ENCODE measurements at places on chromosomes 13 and 19.
A peak's percentile ranks its signal among the peaks of the same experiment; 100 is the strongest.

- no peak for DNase-seq
These were observed 1.3 kb downstream of the POU4F1 start for GRCh38 chr13:78601874-78602560.

GRCh38 chr19:1507192-1507660 lies 5.6 kb downstream of the ADAMTSL5 start:
- no peak for DNase-seq

DNA sequence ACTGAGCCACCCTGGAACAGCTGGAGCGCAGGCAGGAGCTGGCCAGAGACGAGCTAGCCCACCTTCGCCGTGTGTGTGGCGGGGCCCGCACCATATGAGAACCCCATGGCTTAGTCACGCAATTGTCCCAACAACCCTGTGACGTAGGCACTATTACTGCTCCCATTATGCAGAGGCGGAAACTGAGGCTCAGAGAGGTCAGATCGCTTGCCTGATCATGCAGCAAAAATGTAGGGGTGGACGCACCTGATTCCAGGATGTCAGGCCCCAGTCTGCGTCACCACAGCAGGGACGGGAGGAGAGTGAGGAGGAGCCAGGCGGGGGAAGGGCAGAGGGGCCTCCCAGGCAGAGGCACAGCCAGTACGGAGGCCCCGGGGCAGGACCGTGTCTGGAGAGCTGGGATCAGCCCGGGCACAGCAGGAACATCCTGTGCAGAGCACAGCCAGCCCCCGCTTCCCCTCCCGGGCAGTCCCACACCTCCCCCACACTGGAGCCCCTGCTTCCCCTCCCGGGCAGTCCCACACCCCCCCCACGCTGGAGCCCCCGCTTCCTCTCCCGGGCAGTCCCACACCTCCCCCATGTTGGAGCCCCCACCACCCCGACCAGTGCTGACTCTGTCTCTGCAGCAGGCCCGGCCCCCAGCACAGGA lies 16.7 kb downstream of the PIP5K1C start:
- DNase-seq, result no peak

DNA sequence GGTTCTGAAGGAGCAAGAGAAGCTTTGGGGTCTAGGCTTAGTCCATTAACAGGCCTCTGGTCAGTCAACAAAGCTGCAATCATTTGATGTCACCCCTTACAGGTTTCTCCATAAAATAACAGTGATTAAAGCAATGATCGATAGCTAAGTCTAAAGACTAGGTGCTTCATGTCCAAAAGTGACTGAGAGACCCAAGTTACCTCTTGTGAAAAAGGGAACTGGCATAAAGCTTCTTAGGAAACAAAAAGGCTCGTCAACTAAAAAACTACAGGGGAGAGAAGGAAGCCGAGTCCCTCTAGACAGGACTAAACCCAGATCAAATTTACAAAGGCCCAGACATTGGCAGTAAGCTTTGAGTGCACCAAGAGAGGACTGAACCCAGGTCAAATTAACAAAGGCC lies 2.2 kb downstream of the DCUN1D2 start:
- DNase-seq, result no peak

- DNase-seq, result no peak
These were observed 1.6 kb upstream of the KLK10 start for GRCh38 chr19:51020988-51021651.

- no peak for DNase-seq
These were observed 93.1 kb downstream of the PCDH17 start for GRCh38 chr13:57724486-57725272.

- no peak for DNase-seq
These were observed 31.1 kb downstream of the CEACAM8 start for GRCh38 chr19:42563352-42564210.

DNA sequence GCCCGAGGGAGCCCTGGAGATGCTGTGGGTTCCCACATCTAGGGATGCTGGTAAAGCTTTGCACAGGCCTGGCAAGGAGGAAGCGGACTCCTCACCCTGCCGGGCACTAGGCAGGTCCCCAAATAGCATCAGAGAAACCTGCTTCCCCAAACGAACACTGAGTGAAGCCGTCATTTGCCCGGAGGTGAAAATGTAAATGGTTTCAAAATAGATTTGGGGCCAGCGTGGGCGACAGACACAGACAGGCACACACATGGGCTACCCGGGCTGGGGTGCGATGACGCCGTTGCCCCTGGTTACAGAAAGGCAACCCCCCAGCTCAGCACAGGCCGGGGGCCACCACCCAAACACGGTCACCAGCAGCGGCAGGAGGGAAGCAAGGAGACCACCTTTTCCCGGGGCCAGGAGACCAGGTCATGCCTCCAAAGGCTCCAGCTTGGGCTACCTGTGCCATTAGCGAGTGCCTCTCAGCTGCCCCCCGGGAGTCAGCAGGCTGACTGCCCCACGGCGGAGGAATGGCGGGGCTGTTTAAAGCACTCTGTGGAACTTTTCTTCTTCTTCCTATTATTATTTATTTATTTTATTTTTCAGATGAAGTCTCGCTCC lies 47.5 kb upstream of the NDUFS7 start:
- DNase-seq, result no peak

DNA sequence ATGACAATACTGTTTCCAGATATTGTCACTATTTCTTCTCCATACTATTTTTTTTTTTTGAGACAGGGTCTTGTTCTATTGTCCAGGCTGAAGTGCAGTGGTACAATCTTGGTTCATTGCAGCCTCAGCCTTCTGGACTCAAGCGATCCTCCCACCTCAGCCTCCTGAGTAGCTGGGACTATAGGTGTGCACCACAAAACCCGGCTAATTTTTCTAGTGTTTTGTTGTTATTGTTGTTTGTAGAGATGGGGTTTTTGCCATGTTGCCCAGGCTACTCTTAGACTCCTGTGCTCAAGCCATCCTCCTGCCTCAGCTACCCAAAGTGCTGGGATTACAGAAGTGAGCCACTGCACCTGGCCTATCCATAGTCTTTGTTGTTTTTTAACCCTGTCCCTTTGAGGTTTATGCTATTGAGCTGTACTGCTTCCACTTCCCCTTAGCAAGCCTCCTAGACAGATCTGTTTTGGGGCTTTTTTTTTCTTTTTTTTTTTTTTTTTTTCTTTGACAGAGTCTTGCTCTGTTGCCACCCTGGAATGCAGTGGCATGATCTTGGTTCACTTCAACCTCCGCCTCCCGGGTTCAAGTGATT lies 27.6 kb upstream of the MAP3K10 start:
- DNase-seq, result no peak

DNA sequence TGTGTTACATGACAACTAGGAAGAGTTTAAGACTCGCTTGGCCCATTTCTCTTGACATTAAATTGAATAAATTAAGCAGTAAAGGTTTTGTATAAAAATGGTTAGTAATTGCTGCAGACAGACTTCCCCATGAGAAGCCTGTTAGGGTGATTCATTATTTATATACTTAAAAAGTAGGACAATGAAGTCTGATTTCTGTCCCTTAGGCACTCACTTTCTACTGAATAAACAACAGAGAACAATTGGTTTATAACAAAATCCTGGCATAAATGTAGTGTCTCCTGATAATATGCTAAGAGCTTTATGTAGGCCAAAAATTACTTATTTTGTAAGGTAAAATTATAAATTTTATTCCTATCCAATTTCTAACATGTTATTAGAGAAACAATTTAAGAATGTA lies 2138.5 kb upstream of the PCDH20 start:
- no peak for DNase-seq

- no peak for DNase-seq
These were observed 27.6 kb upstream of the MATK start for GRCh38 chr19:3813473-3814392.

DNA sequence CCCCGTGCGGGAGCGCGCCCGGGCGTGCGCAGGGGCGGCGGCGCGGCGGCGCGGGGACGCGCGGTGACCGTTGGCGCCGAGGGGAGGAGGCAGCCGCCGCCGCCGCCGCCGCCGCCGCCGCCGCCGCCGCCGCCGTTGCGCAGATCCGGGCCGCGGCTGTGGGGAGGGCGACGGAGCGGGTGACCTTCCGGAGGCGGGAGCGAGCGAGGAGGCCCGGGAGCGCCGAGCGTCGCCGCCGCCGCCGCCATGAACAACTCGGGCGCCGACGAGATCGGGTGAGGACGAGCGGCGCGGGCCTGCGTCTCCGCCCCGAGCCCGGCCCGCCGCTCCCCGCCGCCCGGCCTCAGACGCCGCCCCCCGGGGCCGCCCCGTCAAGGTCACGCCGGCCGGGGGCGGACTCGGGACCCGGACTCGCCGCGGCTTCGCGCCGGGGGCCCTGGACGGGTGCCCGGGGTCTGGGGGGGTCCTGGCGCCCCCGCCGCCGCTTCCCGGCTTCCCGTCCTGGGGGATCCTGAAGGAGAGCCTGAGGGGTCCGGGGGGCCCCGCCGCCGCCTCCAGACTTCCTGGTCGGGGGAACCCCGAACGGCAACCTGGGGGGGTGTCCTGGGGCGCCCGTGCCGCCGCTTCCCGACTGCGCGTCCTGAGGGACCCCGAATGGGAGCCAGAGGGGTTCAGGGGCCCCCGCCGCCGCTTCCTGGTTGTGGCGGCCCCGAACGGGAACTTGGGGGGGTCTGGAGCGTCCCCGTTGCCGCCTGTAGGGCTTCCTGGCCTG lies at the start of gene DAZAP1:
TSS of gene DAZAP1 (plus strand) at position 59 of the 772 bp plus-strand sequence. CDS start at position 247, 188 bp downstream.
- no peak for DNase-seq

- peak; percentile 64 for DNase-seq
These were observed 9.7 kb downstream of the SIGLEC8 start for GRCh38 chr19:51448411-51449016.

- DNase-seq, result no peak
These were observed 304.0 kb downstream of the UQCRFS1 start for GRCh38 chr19:28908941-28909340.

GRCh38 chr13:20197361-20197834 lies 4.7 kb upstream of the GJB2 start:
- DNase-seq, result no peak

GRCh38 chr19:53109527-53109926 lies 6.3 kb upstream of the ZNF160 start:
- no peak for DNase-seq

GRCh38 chr13:92745258-92745657 lies 481.3 kb upstream of the GPC6 start:
- no peak for DNase-seq

- no peak for DNase-seq
These were observed 36.1 kb upstream of the TMEM255B start for GRCh38 chr13:113722921-113723320.

DNA sequence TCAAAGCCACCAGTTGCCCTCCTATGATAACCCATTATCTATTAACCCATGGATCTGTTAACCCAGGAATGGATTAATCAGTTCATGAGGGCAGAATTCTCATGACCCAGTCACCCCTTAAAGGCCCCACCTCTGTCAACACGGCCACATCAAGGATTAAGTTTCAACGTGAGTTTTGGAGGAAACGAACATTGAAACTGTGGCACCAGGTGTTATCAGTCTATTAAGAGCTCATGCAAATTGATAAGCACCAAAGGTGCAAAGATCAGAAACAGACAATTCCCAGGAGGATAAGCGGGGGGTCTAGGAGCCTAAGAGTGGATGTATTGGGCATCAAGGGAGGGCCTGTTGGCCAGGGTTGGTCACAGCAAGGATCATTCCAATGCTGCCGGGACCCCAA lies 19.9 kb upstream of the ELAVL1 start:
- DNase-seq, result no peak

GRCh38 chr13:96003304-96003703 lies 49.9 kb downstream of the UGGT2 start:
- no peak for DNase-seq

DNA sequence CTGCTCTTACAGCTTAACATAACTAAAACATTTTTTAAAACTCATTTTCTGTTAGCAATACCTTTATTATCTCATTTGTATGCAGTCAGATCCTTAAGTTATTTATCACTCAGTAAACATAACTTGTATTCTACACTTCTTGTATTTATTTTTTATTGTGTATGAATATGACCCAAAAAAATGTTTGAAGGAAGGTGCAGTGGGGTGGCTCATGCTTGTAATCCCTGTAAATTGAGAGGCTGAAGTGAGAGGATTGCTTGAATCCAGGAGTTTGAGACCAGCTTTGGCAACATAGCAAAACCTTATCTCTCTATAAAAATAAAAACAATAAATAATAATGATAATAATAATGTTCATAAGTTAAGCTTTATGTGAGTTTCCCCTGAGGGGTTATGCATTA lies 1004.8 kb downstream of the SLITRK5 start:
- DNase-seq, result no peak

- DNase-seq, result no peak
These were observed 95.7 kb upstream of the CLDN10 start for GRCh38 chr13:95456815-95457214.

DNA sequence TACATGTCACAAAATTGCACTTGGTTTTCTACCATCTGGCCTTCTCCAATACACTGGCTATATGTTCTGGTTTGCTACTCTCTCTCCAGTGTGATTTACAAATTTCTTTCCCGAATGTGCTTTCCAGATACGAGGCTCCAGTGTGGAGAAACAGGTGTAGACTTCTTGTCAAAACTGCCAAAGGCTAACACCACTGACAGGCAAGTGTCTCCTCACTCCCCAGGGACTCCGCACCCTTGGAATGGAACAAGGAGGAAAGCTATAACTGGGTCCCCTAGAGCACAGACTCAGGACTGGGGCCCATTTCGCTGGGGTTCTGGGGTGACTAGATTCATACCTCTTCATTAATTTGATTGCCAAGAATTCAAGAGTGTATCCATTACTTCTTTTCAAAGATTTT lies 161.8 kb downstream of the FOXO1 start:
- DNase-seq, result no peak
